Stimulated activated CD8-positive, alpha-beta memory T cell treated with anti-CD3 and anti-CD28 coated beads, Interleukin-4, amount 100 ng/mL, for 48 hours (primary cell): ENCODE measurements at places on chromosomes 1 and 21.

DNA sequence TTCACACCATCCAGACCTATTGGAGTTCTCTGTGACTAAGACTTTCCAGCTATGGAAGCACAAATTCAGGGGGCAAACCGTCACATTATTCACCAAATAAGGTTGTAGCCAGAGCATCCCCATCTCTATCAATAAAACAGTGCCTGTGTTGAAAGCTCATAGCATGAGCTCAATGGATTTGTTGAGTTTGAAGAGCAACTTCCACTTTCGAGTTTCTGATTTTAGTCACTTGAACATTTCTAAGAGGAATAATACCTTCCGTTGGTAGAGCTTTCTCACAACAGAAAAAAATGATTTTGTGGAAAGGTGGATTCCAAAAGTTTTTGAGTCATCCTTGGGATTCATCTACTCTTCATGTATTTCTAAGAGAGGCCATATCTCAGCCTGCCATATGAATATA, 13.0 kb upstream of the ELAVL4 start:
- no peak for DNase-seq

GRCh38 chr21:46000182-46000730, 18.7 kb downstream of the COL6A1 start:
- peak; percentile 10 for DNase-seq

- no peak for DNase-seq
Measured at GRCh38 chr1:3747903-3748302, 4.3 kb upstream of the CCDC27 start.

GRCh38 chr21:44260791-44261631, 686 bp downstream of the DNMT3L start:
- no peak for DNase-seq

DNA sequence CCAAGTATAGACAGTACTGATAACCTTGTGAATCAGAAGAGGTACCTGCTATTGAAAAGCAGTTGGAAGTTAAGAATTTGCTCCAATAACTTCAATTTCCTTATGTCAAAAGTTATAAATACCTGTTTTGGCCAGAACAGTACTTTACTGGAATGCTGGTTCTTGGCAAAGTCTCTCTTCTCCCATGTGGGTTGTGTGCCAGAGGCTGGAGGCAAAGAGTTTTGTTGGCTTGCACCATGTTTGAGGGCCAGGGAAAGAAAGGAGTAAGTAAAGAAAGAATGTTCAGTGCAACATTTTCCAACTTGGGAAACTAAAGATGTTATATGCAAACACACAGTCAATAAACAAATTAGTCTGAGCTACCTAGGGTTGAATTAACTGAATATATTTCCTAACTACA, 67.0 kb upstream of the DYNLT5 start:
- no peak for DNase-seq

DNA sequence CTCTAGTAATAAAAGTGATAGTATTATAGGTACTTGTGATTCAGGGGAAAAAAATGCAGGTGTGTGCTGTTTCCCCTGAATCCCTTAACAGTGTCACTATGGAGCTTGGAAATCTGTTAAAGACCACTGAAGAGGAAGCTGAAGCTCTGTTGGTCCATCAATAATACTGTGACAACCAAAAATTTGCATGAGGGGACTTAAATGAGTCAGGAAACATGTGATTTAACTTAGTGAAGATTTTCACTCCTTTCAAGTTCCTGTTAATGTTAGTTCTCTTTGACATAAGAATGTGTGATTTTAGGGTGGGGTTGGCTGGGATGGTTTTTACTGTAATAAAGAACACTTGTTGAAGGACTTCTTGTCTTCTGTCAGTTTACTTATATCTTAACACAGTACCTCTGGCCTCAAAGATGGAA, 32.0 kb downstream of the VANGL2 start:
- peak; percentile 19 for DNase-seq

DNA sequence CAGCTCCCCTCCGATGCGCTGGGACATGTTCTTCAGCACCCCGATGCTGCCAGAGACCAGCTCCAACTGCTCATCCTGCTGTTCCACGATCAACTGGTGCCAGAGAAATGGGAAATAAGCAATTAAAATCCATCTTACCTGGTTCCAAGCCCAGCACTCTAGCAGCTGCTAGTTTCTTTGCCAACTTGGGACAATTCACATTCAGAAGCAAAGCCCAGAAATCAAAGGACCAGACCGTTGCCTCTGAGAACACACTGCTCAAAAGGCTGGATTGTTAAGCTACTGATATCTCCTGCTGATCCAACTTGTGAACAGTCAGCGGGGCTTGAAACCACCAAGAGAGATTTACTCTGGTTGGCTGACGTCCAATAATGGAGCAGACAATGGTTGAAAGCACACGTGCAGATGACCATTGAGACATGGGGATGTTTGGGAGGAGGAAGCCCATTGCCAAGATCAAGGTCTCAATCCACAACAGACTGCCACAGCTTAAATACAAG, 34.4 kb downstream of the STX6 start:
- DNase-seq = no peak

- DNase-seq = no peak
Measured at GRCh38 chr1:17582124-17582774, 42.8 kb downstream of the ARHGEF10L start.

DNA sequence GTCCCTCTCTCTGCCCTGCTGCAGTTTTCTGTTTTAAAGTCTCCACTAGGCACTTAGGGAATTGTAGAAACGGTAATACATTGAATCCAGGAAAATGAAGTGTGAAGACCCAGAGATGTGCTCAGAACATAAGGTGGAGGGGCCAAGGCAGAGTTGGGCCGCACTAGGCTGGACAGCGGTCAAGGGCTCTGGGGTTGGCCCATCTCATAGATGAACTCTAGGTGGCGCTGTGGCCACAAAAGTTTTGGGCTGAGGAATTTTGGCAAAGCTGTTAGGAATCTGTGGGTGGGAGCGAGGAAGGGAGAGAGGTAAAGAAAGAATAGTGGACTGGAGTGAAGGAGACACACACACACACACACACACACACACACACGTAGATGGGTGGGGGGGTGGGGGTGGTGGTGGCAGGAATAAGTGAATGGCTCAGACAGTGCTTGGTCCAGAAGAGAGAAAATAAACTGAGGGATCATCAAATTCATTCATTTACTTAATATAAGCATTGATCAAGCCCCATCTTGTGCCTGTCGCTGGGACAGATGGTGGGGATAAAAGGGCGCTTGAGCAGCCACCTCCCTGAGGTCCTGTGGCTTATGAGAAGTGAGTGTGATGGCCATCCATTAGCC, 258.5 kb downstream of the TRABD2B start:
- peak; percentile 30 for DNase-seq

DNA sequence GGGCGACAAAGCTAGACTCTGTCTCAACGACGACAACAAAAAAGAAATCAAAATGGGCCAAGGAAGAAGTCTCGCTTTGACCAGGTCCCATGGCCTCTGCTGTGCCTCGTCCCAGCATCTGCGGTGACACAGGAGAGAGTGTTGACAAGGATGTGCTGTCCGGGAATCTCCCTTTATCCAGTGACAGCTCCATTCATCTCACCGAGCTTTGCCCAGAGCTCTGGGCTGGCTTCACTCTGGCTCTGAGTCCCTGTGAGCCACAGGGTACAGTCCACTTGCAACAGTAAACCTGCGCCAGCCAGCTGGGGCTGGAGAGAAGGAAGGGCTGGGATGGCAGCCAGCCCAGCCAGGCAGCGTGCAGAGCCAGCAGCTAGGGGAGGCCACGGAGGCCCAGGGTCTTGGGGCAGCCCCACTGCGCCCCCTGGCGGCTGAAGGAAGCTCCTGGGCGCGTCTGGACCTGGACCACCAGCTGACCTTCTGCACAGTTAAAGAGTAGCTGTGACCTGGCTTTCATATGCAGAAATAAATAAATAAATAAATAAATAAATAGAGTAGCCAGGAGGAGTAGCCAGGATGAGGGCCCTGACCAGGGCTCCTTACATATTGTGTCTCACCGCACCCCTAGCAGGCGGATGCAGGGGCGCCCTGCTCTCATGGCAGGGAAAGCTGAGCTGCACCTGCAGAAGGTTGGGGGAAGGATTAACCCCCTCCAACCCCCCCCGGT, 29.7 kb downstream of the ENO1 start:
- DNase-seq = peak; percentile 91

GRCh38 chr1:151939779-151940178, 30.5 kb upstream of the THEM4 start:
- DNase-seq = no peak

DNA sequence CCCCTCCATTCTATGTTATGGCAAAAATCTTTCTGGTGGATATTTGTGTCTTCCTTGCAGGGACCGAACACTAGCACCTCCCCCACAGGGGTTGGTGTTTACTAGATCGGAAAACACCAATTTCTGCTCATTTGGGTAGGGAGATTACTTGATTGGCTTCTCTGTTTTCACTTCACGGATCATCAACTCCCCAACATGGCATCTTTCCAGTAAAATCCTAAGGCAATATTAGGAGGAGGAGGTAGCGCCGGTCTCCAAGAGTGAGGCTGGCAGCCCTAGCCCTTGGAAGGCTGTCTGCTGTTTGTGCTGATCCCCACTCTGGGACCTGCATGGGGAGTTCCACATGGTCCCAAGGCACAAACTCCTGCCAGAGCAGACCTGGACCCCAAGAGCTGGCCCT, 12.2 kb downstream of the VASH2 start:
- no peak for DNase-seq

- no peak for DNase-seq
Measured at GRCh38 chr21:26925636-26926035, 41.3 kb downstream of the ADAMTS5 start.

DNA sequence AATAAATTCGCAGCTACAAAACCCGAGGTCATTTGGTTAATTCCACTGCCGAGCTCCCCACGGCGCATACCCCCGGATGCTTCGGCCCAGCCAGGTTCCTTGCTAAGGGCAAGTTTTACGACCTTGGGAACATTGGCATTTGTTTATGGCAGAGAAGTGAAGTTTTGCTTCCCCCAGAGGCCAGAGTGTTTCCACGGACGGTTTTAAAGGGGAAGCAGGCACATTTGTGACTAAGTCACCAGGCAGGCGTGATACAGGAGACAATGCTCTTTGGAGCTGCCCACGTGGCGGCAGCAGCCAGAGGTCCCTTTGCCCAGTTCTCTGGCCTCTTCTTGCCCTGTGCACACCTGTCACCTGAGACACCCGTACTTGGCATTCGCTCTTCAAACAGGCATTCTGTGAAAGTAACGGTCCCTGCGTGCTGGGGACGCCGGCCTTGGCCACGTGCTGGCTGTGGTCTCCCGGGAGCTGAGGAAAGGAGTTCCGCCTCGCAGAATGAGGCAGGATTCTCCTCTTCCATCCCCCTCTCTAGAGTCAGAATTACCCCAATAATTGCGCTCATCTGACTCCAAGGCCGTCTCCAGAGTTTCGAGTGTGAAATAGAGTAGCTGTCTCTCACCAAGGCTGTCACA, 138.3 kb downstream of the PRDM16 start:
- DNase-seq = no peak

- DNase-seq = no peak
Measured at GRCh38 chr1:74392840-74393239, 119.6 kb downstream of the LRRC53 start.

GRCh38 chr1:109615879-109616278, 3.5 kb downstream of the GNAT2 start:
- DNase-seq = no peak

GRCh38 chr1:214352838-214353237, 71.9 kb downstream of the SMYD2 start:
- no peak for DNase-seq

DNA sequence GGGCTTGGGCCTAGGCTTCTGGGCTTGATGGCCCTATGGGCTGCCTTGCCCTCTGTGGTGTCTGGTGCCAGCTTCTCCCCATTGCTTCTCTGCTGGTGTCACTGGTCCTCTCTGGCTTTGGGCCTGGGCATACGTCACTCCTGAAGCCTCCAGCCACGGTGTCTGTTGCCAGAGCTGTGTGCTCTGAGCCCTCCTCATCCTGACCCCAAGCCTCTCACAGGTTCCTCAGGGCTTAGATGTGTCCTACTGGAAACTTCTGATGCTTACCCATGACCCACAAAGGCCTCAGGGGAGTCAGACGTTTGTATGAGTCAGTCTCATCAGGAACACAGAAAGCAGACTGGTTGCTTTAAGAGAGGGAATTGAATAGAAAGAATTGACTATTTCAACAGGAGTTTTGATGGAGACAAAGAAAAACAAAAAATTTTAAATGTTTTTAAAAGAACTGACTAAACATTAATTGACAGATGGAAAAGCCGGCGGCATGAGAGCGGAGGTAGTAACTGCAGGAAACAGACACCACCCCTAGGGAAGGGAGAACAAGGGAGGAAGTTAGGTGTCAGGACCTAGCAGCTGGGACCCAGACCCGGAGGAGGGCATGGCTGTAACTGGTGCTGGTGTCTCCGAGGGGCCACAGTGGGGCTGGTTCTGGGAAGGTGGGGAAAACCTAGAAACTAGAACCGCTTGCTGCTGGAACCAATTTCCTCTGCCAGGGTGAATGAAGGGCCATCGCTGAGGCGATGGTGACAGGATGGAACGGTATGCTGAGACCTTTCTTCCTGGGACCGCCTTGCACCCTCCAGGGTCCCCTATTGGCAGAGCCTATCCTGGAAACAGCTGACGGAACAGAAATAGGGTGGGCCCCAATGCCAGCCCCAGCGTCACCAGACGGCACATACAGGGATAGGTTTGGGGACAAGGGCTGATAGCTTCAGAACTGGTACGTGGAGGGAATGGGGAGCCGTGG, 40.0 kb upstream of the CITED4 start:
- no peak for DNase-seq

DNA sequence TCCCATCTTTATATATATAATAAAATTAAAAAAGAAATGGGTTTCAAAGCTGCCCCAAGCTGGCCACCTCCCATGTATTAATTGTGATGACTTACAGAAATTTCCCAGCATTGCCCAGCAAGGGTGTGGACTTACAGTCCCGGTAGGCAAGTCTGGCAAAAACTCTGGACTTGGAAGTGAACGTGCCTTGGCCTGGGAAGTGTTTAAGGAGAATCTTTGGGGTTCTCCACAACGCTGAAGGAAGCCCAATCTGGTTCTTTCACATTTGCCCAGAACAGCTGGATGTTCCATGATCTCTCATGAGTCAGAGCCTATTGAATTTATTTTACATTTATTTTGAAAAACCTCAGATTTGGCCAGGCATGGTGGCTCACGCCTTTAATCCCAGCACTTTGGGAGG, 98.4 kb upstream of the SLC45A1 start:
- no peak for DNase-seq

DNA sequence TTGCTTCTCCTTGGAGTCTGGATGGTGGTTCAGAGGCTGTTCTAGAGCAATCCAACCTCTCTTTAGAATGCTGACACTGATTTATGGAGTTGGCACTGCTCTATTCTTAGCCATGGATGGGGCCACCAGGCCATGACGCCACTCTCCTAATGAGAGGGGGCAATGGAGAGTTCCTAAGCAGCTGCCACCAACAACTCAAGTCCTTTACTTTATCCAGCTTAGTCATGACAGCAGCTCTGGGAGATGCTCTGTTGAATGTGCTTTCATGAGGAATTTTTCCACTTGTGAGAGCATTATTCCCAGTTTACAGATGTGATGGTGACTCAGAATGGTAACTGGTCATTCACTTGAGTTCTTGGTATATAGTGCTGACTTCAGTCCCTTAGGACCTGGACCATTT, 366.3 kb downstream of the HHAT start:
- DNase-seq = no peak
